Activated naive CD4-positive, alpha-beta T cell treated with Interleukin-2 at 50 U/mL for 16 hours (primary cell): ENCODE measurements at places on chromosomes 11 and 22.

DNA sequence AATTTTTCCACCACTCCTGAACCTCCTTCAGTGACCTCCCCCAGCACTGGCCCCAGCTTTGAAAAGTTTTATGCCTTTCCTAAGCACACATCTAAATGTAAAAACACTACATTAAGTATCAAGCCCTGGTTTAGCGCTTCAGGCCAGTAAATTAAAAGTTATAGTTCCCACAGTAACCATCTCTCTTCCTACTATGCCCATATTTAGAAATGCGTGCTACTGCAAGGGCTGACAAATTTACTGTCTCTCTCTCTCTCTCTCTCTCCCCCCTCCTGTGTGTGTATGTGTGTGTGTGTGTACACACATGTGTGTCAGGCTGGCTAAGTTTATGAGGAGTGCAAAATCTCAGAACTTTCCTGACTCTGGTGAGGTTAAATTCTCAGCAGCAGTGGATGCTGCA is 231.4 kb downstream of the LARGE1 start:
- no peak for DNase-seq

DNA sequence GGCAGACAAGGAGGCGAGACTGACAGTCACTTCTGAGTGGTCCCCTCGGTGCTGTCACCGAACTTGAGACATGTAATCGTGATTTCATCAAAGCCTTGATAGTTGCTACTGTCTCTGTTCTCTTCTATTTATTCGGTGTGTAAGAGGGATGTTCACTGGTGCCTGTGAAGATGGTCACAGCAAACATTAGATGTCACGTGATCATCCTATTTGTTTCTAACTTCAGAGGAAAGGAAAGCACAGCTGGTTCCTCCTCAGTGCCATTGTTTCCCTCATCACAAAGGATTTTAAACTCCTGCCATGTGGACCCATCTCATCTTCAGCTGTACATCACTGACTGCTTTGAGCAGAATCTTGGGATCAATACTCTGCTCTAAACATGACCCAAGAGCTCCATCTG is 73.1 kb upstream of the CLMP start:
- no peak for DNase-seq

- DNase-seq = no peak
Observed at GRCh38 chr22:41274856-41275255, 11.1 kb downstream of the RANGAP1 start.

DNA sequence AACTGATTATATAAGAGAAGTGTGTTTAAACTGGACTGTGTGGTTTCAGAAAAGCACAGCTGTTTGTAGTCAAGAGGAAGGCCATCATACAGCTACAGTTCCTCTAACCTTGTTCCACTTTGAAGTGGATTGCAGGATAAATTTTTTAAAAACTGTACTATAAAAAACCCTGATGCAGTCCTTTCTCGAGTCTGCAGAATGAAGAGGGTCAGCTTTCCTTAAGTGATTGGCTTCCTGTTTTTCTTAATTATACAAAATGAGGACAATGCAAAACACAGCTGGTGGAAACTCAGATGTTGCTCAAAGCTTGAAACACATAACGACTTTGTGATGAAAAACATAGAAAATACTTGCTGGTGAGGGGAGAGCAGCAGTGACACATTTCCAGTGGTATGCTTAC is 1060.5 kb downstream of the DLG2 start:
- no peak for DNase-seq

GRCh38 chr22:29587938-29588699 is 7.2 kb upstream of the NIPSNAP1 start:
- no peak for DNase-seq

- DNase-seq = peak; percentile 57
Observed at GRCh38 chr22:36252754-36253522, at the start of gene APOL1. Gene APOL1, plus strand, starts transcription at chr22:36253133. Its CDS starts 1,823 bp downstream, at chr22:36254956.

DNA sequence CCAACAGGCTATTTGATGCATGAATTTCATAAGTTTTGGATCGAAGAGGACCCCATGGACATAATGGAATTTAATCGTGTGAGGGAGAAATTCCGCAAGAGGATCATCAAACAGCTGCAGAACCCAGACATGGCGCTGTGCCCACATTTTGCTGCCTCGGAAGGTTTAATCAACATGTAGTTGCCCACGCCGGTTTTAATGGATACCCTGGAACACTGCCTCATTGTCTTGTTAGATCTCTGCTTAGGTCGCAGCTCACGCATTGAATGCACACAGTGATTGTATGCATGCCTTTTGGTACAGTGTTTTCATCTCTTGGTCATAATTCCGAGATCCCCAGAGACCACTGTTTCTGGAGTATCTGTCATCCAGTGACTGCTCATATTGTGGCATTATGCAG is 46.8 kb downstream of the SLN start:
- DNase-seq = no peak

GRCh38 chr11:111459506-111460270 is 52.5 kb downstream of the BTG4 start:
- no peak for DNase-seq

DNA sequence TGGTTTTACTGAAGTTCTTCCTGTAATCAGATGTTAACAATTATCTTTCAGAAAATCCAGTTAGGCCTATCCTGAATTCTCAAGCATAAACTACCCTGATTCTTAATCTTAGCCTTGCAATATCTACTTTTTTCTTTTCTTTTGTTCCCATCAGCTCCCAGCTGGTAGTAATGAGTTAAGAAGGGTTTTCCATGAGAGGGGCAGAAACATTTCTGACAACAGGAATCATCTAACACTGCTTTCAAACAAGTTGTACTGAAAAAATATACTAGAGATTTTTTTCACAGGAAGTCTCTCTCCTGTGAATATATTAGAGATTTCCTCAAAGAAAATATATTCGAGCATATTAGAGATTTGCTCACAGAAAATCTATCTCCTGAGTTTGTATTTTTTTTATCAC is 3.3 kb upstream of the TRIM6 start:
- no peak for DNase-seq

DNA sequence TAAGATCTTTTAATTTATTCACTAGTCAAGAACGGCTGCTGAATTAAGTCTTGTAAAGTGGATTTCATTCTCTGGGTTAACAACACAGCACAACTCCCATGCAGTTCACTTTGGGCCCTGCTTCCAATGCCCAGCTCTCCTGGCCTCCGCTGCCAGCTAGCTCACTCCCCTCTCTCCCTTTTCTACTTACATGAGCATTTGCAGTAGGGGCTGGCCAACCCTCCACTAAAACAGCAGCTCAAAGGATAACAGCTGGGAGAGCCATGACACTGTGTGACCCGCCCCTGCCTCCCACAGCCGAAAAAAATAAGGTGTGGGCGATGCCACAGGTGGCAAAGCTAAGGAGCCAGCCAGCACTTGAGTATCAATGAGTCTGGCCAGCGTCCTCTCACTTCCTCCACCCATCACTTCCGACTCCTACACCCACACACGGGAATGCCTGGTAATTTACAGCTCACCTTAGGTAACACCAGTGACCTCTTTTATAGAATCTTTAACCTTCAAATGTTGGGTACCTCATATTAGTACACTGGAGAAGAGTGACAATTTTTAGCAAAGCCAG is 56.8 kb downstream of the DGCR2 start:
- no peak for DNase-seq

GRCh38 chr22:41565403-41566054 is 4.7 kb downstream of the CSDC2 start:
- no peak for DNase-seq

GRCh38 chr11:107916671-107917241 is 11.5 kb upstream of the RAB39A start:
- DNase-seq = peak; percentile 18

DNA sequence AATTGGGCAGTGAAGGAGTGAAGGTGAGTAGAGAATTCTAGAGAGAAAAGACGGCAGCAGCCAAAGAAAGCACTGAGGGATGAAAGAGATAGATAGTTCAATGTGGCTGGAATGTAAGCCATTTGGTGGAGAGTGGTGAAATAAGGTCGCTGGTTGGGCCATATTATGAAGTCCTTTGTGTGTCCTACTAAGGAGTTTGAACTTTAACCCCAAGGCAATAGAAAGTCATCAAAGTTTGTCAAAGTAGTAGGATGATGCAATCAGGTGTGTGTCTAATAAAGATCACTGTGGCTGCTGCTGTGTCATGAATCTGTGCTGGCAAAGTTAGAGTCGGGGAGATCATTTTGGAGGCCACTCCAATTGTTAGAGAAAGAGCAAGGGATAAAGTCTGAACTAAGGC is 18.7 kb downstream of the RNF121 start:
- DNase-seq = no peak

DNA sequence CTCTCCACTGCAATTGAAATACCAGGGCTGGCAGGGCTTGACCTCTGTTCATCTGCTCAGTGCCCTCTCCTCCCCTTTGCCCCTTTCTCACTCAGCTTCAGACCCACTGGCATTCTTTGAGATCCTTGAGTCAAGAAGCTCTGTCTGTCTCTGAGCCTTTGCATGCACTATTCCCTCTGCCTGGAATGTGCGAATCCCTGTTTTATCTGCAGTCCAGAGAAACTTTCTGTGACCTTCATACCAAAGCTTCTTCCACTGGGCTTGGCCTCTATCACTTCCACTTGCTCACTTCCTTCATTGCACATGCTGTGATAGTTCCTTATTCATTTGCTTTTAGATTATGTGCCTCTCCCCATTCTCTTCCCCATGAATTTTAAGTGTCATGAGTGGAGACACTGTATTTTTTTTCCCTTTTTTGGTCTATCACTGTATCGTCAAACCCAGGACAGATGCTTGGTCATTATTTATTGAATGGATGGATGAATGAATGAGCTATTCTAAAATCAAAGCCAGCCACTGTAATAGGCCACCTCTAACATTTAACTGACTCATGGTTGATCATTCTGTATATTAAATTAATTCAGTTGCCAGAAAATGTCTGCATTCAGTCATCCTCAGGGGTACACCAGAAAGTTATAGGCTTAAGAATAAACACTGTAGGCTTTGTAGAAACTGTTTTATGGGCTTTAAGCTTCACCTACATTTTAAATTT is 88.7 kb upstream of the TIMP3 start:
- no peak for DNase-seq

DNA sequence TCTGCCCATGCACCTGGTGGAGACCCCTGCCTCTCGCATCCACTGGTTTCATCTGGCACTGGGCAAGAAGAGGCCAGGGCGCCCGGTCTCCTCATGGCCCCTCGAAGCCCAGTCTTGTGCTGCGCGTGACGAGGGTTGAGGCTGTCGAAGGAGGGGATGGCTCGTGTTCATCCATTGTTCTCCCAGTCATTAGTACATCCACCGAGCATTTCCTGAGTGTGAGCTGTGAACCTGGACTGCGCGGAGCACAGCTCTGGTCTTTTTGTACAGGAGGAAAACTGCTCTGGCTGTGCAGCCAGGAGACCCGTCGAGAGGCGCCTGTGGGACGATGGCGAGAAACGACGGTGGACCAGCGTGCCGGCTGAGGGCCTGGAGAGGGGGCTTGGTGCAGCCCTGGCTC is 6.8 kb downstream of the CACNA1I start:
- DNase-seq = no peak

DNA sequence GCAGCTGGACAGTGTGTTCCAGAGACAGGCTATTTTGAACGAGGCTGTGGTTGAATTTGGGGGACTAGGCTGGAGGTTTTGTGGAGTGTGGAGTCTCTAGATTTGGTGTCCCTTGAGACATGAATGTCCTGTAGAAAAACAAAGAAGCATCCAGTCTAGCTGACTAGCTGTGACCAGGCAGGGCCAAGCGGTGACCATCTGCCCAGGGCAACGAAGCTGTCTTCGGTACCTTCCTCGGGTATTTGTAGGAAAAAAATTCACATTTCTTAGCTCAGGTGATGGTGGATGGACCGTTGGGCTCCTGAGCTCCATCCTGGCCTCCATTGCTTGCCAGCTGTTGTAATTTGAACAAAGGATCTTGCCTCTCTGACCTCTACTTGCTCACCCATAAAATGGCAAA is 557.3 kb downstream of the MIAT start:
- no peak for DNase-seq

- peak; percentile 8 for DNase-seq
Observed at GRCh38 chr11:57324154-57324885, 432 bp downstream of the TNKS1BP1 start.

DNA sequence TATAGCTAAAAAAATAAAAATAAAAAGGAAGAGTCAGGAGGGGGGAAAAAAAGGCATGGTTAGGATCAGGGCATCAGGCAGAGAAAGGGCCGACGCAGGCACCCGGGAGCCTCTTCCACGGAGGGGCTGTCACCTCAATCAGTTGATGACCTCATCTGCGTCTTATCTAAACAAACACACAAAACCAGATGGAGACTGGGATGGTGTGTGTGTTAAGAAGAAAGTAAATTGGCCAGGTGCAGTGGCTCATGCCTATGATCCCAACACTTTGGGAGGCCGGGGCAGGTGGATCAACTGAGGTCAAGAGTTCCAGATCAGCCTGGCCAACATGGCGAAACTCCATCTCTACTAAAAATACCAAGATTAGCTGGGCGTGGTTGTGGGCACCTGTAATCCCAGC is 63.6 kb downstream of the DHCR7 start:
- no peak for DNase-seq

- no peak for DNase-seq
Observed at GRCh38 chr22:37924386-37925065, 18.4 kb downstream of the MICALL1 start.

- DNase-seq = no peak
Observed at GRCh38 chr11:98565311-98565710, 455.4 kb upstream of the CNTN5 start.

GRCh38 chr11:70650075-70650909 is 252.0 kb downstream of the CTTN start:
- peak; percentile 4 for DNase-seq

DNA sequence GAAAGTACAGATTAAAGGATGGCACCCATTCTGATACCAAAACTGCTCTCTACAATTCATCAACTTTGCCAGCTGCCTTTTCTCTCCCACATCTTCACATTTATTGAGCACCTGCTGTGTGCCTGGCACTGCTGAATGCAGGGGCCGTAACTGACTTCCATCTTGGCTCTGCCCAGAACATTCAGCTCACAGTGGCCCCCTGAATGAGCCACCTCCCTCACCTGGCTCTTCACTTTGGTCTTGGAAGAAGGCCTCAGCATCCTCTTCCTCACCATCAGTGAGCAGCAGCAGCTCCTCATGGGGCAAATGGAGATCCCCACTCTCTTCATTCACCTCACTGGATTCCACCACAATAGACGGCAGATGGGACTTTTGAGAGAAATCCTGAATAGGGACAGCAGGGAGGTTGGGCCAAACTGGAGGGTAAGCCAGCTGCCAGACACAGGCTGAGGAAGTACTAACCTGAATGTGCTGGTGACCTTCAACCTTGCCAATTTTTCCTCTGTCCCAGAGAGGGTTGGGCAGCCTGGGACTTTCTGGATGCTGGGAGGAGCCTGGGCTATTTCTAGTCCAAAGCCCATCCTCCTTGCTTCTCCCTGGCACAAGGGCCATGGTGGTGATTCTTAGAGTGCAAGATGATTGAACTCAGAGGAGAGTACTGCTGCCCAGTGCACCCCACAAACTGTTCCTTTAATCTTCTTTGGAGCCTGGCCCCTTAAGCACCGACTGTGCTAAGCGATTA is 1.9 kb upstream of the UQCC3 start:
- no peak for DNase-seq

DNA sequence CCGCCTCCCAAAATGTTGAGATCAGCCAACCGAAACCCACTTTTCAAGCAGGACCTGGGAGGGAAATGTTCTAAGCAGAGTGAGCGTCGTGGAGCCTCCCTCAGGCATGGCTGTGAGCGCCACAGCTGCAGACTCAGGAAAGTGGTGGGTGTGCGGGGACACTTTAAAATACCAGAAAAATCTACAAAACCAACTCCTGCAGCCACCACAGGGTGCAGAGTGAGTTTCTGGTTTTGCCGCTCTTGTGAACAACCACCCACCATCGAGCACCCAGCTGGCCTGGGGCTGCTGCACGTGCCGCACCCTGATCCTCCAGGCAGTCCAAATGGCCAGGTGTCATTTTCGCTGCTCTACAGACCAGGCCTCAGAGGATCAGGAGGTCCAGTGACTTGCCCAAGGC is 46.9 kb downstream of the CELSR1 start:
- DNase-seq = no peak
